ENCODE measurements at places on chromosomes 16 and 17.

- DNase-seq: peak; percentile 56
These were observed 24.1 kb upstream of the SPNS3 start for GRCh38 chr17:4409659-4410058.

DNA sequence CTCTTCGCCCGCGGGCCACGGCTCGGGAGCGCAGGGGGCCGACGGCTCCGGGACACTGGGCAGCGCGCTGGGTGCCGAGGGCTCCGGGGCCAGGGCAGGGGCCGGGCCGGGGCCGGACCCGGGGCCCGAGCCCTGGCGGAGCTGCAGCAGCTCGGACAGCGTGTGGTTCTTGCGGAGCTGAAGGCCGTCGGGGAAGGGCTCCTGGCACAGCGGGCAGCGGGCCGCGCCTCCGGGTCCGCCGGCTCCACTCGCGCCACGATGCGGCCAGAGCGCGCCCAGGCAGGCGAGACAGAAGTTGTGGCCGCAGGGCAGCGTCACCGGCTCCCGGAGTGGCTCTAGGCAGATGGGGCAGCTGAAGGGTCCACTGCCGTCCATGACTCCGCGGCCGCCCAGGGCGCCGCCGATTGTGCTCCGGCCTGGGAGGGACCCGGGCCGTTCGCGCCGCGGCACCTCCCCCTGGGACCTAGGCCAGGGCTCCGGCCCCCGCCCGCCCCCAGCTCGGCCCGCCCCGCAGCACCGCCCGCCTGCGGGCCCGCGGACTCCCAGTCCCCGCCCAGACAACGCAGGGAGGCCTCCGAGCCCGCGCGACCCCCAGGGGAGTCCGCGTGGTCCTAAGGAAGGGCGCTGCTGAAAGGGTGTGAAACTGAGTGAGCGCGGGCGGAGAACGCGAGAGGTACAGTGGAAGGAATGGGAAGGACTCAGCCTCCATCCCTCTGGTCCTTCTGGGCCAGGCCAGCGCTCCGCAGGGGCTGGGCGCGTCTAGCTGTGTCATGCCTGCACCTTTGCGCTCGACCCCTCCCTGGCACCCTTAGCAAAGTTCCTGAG is at the start of gene TRIM47:
Gene TRIM47, minus strand, starts transcription at position 408 of the 825 bp plus-strand sequence. Its CDS starts 33 bp downstream, at position 375.
- DNase-seq: peak; percentile 42

DNA sequence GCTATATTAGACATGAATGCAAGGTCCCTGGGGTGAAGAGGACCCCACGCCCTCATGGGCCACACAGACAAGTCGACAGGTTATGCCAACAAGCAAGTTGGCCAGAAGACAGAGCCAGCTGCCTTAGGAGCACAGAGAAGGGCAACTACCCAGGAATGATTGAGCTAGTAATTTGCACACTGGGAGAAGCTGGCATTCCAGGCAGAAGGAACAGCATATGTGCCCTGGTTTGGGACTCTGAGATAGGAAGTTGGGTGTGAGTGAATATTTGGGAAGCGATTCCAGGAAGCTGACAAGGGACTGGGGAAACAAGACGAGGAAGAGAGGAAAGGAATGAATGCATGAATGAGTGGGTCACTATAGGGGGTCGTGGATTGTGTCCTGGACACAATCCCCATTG is 203.7 kb upstream of the CDH5 start:
- no peak for DNase-seq

- no peak for DNase-seq
These were observed 1.7 kb upstream of the NLRP1 start for GRCh38 chr17:5585836-5586521.

DNA sequence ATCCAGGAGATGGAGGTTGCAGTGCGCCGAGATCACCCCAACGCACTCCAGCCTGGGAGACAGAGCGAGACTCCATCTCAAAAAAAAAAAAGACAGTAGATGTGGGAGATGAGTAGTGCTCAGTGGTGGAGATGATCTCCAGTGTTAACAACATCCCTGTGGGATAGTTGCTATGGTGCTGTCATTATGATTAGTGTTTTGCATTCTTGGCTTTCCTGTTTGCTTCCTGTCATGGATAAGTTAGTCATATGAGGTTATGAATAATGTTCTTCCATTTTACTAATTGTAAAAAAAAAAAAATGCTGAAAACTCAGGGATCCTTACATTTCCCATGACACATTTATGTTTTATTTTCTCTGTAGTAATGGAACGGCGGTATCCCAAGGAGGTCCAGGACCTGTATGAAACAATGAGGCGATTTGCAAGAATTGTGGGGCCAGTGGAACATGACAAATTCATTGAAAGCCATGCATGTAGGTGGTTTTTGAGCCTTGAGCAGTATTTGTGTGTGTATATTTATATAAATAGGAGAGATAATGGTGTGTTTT is 24.5 kb upstream of the DUSP14 start:
- peak; percentile 55 for DNase-seq

GRCh38 chr16:12255473-12255872 is 278.9 kb downstream of the SNX29 start:
- DNase-seq: peak; percentile 34

DNA sequence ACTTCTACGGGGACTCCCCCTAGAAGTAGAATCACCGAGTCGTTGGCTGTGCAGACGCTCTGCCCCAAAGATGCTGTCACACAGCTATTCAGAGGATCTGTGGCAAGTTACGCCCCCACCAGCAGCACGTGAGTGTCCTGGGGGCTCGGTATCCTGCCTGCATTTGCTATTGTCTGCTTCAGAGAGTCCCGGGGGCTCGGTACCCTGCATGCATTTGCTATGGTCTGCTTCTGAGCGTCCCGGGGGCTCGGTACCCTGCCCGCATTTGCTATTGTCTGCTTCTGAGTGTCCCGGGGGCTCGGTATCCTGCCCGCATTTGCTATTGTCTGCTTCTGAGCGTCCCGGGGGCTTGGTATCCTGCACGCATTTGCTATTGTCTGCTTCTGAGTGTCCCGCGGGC is 23.8 kb upstream of the ZNF469 start:
- DNase-seq: no peak

- no peak for DNase-seq
These were observed 78.2 kb downstream of the FTO start for GRCh38 chr16:53782148-53782547.

DNA sequence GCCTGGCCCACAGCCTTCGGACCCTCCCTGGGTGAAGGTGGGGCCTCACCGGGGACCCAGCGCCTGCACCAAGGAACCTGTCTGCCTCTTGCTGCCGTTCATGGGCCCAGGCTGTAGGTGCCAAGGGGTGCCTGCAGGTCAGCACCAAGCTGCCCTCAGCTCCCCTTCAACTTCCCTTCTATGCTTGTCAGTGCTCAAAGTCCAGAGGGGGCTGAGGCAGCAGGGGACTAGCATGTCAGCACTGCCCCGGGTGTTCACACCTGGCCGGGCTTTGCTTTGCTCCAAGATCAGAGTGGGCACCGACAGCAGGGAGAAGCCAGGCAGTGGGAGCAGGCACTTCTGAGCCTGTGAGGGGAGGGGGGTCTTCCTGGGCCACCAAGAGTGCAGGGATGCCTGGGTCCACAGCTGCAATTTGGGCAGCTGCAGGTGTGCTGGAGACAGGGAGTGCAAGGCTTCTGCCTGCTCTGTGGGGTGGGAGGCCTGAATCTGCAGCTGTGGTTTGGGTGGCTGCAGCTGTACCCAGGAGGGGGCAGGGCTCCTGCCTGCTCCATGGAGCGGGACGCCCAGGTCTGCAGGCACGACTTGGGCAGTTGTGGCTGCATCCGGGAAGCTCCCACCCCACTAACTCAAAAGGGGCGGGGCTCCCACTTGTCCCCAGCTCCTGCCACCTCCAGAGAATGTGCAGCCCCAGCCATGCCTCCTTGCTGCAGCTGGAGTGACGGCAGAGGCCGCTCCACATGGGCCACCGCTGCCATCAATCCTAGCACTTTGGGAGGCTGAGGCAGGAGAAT is 27.6 kb upstream of the PRM1 start:
- no peak for DNase-seq

- DNase-seq: no peak
These were observed 10.2 kb downstream of the HOXB1 start for GRCh38 chr17:48520631-48521079.

GRCh38 chr16:80744856-80745255 is 59.5 kb downstream of the CDYL2 start:
- no peak for DNase-seq

DNA sequence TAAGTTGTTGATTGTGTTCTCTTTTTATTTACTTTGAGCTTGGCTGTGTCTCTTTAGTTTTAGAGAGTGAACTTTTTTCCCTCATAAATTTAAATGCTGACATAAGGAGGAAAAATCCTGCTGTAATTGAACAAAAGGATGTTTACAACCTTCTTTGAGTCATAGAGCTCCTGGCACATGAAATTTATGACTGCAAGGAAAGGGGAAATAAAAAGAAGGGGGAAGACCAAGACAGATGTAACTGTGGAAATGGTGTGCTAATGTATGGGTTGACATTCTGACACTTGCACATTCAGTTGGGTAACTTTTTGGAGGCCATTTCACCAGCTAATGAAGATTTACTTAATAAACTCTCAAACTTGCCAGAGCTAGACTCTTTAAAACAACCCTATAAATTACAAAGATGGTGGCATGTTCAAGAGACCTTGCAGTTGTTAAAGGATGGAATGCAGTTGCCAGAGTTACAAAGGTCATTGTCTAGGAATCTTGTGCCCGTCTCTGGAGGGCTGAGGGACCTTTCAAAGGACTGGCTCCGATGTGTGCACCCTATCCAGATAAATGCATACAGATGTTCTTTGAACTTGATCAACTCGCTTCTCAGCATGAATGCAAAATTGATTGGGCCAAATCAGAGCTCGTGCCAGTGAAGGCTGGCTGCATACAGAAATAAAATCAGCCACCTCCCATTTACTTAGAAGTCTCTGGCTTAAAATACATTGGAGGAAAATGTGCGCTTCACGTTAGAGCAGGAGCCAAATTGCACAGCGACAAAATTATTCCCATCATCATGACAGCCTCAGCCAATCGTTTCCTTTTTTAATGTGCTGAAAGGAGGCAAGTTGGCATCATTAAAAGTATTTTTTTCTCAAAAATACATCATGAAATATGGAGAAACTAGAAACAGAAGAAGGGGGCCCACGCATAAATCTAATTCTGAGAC is 289.0 kb upstream of the XYLT1 start:
- peak; percentile 45 for DNase-seq

GRCh38 chr16:70428178-70428998 is 10.5 kb downstream of the ST3GAL2 start:
- peak; percentile 93 for DNase-seq

GRCh38 chr16:27359051-27359450 is 42.9 kb upstream of the IL21R start:
- no peak for DNase-seq

DNA sequence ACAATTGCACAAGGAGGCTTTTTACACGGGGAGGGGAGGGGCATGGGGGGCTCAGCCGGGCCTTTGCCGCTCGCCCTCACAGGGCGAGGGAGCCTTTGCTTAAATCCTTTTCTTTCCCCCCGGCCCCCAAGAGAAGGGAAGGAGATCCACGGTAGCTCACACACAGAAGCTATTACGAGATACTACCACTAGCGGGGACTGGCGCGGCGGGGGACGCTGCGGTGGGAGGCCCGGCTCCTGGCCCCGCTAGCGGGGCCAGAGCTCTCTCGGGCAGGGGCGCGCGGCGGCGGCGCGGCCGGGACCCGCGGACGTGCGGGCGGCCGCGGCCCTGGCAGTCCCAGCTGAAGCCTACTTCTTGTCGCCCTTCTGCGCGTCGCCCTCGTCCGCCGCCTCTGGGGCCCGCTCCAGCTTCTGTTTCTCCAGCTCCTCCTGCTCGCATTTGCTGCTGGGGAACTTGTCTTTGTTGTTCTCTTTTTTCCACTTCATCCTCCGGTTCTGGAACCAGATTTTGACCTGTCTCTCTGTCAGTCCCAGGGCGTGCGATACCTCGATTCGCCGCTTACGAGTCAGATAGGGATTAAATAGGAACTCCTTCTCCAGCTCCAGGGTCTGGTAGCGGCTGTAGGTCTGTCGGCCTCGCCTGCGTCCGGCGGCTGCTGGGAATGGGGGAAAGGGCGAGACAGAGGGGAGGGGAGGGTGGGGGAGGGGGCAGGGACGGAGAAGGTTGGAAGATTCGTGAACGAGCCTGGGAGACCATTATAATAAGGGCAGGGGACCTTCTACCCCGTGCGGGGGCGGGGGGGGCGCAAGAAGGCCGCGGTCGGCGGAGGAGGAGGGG is 2.0 kb downstream of the HOXB8 start:
- DNase-seq: peak; percentile 31

DNA sequence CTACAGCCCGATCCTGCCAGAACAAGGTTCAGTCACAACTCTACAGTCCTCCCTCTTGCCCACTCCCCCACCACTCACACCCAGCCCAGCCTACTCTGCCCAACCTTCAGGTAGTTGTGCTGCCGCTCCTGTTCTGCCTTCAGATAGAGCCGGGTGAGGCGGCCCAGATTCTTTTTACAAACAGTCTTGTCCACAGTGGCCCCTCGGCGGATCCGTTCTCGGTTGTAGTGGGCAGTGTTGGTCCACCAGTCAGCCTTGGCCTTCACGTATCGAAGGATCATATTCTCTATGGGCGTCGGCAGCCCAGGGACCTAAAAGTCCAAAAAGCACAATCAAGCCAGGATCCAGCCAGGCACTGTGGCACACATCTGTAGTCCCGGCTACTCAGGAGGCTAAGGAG is 8.3 kb downstream of the PRPF8 start:
- DNase-seq: no peak

GRCh38 chr16:361872-362701 is 8.3 kb downstream of the MRPL28 start:
- DNase-seq: peak; percentile 89

GRCh38 chr16:86508947-86509758 is 1.2 kb upstream of the FOXF1 start:
- peak; percentile 86 for DNase-seq

GRCh38 chr17:76867578-76868175 is 527 bp upstream of the MGAT5B start:
- DNase-seq: peak; percentile 48

DNA sequence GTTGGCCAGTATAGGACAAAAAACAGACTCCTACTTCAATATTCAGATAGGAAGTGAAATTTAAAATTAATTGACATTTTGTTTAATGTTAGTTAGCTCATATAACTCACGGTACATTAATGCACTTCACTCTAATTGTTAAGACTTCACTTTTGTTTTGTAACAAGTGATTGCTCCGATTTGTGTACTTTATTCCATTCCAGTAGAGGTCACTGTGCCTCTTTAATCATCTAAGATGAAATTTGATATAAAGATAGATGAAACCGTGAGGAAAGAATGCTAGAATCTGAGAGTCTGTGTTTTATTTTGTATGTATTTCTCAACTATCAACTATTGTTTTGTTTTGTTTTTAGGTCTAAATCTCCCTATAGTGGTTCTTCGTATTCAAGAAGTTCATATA is 29.0 kb downstream of the RBBP6 start:
- no peak for DNase-seq

- DNase-seq: peak; percentile 80
These were observed at the start of gene IFI35 for GRCh38 chr17:43006639-43007551. Gene IFI35, plus strand, starts transcription at chr17:43006784. Its CDS starts 164 bp downstream, at chr17:43006948.

GRCh38 chr16:24471561-24472350 is 67.6 kb upstream of the RBBP6 start:
- DNase-seq: no peak

DNA sequence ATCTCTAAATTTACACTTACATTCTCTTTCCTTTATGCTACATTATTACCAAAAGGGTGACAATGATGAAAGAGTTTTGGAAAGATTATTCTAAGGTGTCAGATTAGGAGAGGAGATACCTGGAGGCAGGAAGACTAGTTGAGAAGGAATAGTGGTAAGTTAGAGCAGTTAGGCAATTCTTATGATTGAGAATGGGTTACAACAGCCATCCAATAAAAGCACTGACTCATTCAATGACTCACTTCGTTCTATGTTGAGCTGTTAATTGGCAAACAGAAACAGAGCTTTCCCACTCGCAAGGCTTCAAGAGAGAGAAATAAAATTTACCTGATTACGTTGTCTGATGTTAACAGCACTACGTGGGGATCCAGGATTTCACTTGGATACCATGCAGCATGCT is 5.8 kb downstream of the NUP88 start:
- peak; percentile 74 for DNase-seq

- peak; percentile 78 for DNase-seq
These were observed 66.2 kb downstream of the TNFRSF13B start for GRCh38 chr17:16905593-16906191.

Measured in foreskin fibroblast (primary cell).